ENCODE measurements at places on chromosomes 2 and 18. TPM values are rescaled to one million over a fixed set of nuclear protein-coding genes. Genes with fewer than 3 reads are reported as not detected.

Gene PHOSPHO2
- total RNA-seq, result 1.9 TPM

Gene PLCL1
- 2.0 TPM for total RNA-seq

Gene KCNK3
- 0.66 TPM for total RNA-seq

Gene ARHGAP28
- 2.6 TPM for total RNA-seq

Gene CROCC2
- not detected for total RNA-seq

Gene VSNL1
- total RNA-seq, result 39.1 TPM

Gene MAP2
- total RNA-seq, result 14.5 TPM

Gene TRIP12
- 94.6 TPM for total RNA-seq

Gene CCDC150
- total RNA-seq, result 2.4 TPM

Gene MALT1
- 48.6 TPM for total RNA-seq

Gene GPBAR1
- total RNA-seq, result not detected

Gene LRRTM1
- not detected for total RNA-seq

Gene NTSR2
- total RNA-seq, result not detected

Gene HOXD11
- total RNA-seq, result not detected

Gene COL3A1
- 60.3 TPM for total RNA-seq

Gene C1QL2
- total RNA-seq, result not detected

Gene FSHR
- not detected for total RNA-seq

Gene STPG4
- total RNA-seq, result not detected

Gene EPC2
- 10.6 TPM for total RNA-seq

Gene CKAP2L
- 8.0 TPM for total RNA-seq

Gene KCNE4
- total RNA-seq, result 0.44 TPM

Gene UGT1A4
- 3.8 TPM for total RNA-seq

Gene GLI2
- 2.4 TPM for total RNA-seq

Gene GBX2
- not detected for total RNA-seq

Gene CPLX4
- total RNA-seq, result 0.31 TPM

Gene TTN
- 0.94 TPM for total RNA-seq

Gene SP9
- total RNA-seq, result not detected

Gene GNLY
- total RNA-seq, result 1.2 TPM

Gene ANO7
- total RNA-seq, result 0.59 TPM

Gene DUSP19
- 1.0 TPM for total RNA-seq

Gene DES
- 2,698 TPM for total RNA-seq

Gene QPCT
- 13.7 TPM for total RNA-seq

Gene OTOF
- total RNA-seq, result 0.56 TPM

Gene CLEC4F
- 0.15 TPM for total RNA-seq

Gene LIPG
- total RNA-seq, result 13.9 TPM

Gene ASB3
- 14.7 TPM for total RNA-seq

Gene BOK
- total RNA-seq, result 49.0 TPM

Gene NLRC4
- total RNA-seq, result 0.91 TPM

Gene XDH
- total RNA-seq, result 34.0 TPM

Gene LYPD1
- total RNA-seq, result 0.57 TPM
